ENCODE measurements at places on chromosomes 12 and 14.

DNA sequence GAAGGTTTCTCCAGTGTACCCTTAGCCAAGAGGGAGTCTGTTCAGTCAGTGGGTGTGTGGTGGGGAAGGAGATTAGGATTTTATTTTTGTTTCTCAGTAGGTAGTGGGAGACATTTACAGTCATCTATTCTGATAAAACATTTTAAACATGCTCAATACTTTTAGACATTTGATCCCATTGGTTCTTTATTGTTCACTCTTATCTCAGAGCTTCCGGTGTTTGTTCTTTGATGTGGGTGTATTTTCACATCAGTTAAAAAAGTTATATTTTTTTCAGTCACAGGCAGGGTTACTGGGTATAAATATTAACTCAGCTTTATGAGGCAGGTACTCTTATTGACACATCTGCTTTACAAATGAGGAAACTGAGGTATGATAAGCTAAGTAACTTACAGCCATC lies 43.3 kb upstream of the LRRK2 start:
- no peak for DNase-seq

DNA sequence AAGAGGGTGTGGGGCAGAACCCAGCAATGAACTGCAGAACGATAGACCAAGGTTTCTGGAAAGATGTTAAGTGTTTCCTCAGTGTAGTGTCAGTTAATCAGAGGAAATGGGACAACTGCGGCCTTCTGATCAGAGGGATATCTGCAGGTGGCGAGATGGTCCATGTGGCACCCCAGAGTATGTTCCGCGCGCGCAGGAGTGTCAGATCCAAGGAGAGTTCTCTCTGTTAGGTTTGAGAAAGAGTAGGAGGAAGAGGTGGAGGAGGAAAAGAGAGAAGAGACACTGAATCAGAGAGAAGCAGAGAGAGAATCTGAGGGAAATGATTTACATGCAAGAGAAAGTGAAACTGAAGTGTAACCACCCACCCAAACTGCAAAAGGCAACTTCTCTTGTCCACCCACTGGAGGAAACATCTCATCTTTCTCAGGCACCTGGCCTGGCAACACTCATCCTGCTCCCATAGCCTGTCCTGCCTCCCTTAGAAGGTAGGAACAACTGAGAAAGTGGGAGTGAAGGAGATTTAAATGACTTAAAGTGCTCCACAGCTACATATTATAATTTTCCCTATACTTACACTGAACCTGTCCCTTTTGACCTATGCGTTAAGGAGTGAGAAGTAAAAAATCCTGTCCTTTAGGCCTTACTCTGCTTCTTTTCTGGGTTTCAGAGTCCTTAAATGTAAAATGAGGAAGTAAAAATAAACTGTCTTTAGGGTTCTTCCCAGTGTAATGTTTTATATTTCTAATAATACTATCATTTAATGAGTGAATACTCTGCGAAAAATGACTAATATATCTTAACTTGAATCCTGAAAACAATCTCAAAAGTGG lies 6.8 kb upstream of the TESPA1 start:
- no peak for DNase-seq

DNA sequence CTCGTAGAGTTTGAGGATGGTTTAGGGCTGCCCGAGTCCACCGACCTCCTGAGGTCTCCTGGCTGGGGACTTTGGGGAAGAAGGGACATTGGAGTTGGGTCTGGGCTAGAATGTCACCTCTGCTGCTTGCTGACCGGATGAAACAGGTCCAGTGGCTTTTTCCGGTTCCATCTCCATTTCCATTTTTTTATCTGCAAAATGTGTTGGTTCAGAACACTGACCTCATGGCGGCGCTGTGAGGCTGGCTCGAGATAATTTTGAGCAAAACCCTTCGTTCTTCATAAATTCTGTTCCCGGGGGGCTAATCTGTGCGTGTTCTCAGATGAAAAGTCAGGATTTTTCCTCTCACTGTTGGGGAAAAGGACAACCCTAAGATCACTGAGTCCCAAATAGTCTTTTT lies 11.7 kb upstream of the MYL2 start:
- DNase-seq: no peak

DNA sequence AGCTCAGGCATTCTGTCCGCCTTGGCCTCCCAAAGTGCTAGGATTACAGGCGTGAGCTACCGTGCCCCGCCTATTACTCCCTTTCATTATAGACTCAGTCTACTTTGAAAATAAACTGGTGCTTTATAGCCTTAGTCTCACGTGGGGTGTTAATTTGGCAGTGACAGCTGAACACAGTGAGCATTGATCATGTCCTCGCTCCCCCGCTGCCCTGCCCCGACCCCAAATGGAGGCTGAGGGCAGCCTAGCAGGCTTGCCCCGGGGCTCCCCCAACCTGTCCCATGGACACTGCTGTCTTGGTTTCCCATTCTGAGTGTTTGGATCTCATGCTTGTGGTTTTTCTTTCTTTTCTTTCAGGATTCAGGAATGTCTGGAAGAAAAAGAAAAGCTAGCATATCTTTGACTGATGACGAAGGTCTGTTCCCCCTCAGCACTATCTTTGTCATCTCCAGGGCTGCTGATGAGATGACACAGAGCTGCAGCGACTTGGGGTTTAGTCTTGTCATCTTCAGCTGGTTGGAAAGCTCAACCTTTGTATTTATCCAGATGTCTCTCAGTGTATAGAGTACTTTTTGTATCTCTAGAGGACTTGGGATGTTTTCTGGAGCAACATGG lies 42.2 kb downstream of the EP400 start:
- DNase-seq: no peak

- DNase-seq: no peak
Measured at GRCh38 chr14:24137529-24138395, 1.8 kb downstream of the PSME1 start.

GRCh38 chr12:54716261-54716660 lies 68.1 kb upstream of the DCD start:
- no peak for DNase-seq

GRCh38 chr14:86652526-86652925 lies 1122.6 kb downstream of the FLRT2 start:
- DNase-seq: no peak

GRCh38 chr14:64680013-64680713 lies 24.1 kb upstream of the PLEKHG3 start:
- DNase-seq: no peak

DNA sequence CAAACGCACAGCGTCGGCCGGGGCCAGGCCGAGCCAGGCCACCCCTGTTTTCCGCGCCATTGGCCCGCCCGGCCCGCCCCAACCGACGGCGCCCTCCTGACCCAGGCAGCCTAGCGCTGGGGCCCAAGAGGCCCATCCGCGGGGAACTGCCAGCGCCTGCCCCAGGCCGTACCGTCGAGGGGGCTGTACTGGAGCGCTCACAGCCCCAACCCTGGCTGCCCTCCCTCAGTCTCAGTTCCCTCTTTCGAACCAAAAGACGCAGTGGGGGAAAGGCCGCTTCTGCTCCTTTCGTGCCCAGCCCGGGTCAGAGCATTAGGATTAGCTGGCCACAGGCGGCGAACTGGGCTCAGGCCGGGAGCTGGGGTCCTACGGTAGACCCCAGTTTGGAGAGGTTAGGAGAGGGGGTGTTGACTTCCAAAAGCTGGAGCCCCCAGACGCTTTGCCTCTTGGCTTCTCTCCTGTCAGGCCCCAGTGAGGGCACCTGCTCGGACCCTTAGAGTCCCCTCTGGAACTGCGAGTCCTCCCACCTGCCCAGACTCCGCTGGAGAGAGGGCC lies 1.9 kb downstream of the NKX2-1 start:
- DNase-seq: no peak

GRCh38 chr14:21915826-21916225 lies 242.2 kb upstream of the OR4E1 start:
- no peak for DNase-seq

GRCh38 chr14:75886636-75887348 lies 95.0 kb downstream of the TGFB3 start:
- no peak for DNase-seq

- DNase-seq: no peak
Measured at GRCh38 chr12:32467959-32468863, 68.9 kb downstream of the FGD4 start.

DNA sequence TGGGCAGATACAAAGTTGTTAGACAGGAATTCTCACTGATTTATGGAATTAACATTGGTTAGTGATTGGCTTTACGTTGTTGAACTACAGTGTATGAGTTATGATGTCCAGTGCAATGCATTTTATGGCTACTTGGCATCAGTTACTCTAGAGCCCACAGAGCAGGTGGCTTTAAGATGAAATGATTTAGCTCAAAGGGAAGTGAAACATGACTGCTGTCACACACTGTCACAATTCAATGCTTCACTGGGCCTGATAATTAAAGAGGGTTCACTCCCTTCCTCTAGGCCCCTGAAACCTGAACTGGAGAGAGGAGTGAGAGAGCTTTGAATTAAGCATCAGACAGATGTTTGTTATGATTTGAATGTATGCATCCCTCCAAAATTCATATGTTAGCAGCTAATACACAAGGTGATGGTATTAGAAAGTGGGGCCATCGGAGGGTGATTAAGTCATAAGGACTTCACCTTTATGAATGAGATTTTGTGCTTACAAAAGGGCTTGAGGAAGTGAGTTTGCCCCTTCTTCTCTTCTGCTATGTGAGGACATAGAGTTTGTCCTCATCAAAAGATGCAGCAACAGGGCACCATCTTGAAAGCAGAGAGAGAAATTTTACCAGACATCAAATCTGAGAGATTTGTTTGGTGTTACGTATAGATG lies 175.8 kb upstream of the GRIN2B start:
- DNase-seq: no peak

DNA sequence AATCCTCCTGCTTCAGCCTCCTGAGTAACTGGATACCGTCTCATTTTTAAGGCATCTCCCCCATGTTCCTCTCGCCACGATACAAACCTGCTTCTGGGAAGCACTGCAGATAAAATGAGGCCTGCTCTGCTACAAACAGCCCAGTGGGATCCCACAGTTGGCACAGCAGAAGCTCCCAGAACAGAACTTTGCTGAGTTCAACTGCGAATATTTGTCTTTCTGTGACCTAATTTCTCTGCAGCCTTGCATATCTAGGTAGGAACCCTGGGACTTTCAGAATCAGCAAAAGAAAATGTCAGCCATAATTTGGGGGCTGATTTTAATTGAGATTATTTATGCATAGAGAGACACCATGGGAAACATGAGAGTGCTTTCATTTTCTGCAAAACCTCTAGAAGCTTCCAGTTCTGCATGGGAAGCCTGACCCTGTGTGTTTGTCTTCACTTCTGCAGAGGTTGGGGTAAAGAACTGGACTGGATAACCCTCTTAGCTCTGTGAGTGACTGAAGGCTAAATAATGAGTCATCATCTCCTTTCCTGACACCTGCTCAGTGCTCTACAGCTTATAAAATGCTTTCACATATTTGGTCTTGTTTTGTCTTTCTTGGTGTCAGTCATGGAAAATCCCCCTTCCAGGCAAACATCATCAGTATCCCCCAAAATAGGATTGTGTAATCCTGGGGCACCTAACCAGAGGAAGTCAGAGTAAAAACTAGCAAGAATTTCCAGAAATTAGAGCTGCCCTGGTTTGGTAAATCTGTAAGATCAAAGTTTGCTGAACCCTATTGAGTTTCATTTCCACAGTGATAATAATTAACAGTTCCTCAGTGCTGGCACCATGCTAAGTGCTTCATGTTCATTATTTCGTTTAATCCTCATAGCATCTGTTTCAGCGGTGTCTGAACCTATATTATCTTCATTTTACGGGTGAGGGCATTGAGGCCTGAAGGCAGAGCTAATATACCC lies 185.8 kb downstream of the SLC15A4 start:
- no peak for DNase-seq

DNA sequence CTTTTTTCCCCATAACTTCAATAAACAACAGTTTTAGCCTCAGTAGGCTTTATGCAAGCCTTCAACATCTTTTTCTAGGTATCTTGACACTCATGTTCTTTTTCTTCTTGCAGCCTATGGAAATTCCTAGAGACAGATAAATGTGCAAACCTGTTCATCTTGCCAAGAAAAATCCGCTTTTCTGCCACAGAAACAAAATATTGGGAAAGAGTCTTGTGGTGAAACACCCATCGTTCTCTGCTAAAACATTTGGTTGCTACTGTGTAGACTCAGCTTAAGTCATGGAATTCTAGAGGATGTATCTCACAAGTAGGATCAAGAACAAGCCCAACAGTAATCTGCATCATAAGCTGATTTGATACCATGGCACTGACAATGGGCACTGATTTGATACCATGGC lies 295.9 kb downstream of the ZFP36L1 start:
- DNase-seq: no peak

DNA sequence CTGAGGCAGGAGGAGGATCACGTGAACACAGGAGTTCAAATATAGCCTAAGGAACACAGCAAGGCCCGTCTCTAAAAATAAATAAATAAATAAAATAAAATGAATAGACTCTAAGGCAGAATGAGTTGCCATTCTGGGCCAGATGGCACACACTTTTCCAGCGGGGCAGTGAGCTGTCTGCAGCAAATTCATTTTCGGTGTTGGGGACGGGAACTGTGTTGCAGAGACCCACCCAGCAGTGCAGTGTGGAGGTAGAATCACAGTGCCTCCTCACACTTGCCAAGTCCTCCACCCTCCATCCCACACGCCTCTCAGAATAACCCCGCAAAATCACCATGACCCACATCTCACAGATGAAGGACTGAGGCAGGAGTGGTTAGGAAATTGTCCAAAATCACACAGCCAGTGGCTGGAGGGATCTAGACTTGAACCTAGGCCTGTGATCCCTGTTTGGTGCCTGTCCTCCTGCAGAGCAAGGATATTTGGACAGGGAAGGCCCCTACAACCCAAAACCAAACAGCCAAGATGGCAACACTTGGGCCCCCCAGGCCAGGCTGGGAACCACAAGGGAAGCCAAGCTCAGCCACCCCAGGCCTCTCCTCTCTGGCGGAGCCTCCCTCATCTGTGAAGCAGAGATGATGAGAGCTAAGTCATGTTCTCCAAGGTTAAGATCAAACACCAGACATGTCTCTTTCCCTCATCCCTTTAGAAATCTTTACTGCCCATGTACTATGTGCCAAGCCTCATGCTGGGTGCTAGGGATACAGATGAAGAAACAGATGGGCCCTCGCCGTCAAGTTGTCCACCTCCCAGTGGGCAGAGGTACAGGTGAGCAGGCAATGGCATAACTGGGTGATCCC lies 152.7 kb downstream of the DPF3 start:
- DNase-seq: no peak

GRCh38 chr14:104432611-104433231 lies 146.8 kb upstream of the C14orf180 start:
- no peak for DNase-seq
